ENCODE measurements at places on chromosomes 12 and 14.

- DNase-seq: no peak
Measured at GRCh38 chr12:64800640-64801039, 23.8 kb upstream of the TBC1D30 start.

DNA sequence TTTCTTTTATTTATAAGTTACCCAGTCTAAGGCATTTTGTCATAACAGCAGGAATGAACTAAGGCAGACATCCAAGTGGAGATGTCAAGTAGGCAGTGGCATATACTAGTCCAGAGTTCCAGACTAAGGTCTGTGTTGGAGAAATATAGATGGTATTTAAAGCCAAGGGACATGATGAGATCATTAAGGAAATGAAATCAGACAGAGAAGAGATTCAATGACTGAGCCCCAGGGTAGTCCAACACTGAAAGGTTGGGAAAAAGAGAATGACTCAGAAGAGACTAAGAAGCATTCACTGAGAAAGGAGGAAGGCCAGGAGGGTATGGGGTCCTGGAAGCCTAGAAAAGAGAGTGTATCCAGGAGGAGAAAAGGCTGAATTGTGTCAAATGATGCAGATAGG is 442.2 kb upstream of the CCDC196 start:
- no peak for DNase-seq

- no peak for DNase-seq
Measured at GRCh38 chr12:107026806-107027635, 40.1 kb upstream of the MTERF2 start.

DNA sequence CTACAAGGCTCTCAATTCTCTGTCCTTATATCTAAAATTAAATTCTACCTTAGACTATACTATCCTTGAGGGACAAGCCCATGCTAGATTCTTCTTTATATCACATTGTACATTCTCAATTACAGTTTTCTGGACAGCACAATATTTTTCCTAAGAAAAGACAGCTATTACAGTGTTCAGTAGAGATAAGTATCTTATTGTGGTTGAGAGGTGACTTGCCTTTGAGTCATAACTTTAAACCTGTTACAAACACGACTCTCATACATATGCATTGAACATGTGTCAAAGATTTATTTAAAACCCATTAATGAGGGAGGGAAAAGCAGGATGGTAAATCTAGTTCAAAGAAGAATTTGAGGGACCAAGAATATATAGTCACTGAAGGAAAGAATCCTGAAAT is 61.1 kb downstream of the TPH2 start:
- DNase-seq: no peak

DNA sequence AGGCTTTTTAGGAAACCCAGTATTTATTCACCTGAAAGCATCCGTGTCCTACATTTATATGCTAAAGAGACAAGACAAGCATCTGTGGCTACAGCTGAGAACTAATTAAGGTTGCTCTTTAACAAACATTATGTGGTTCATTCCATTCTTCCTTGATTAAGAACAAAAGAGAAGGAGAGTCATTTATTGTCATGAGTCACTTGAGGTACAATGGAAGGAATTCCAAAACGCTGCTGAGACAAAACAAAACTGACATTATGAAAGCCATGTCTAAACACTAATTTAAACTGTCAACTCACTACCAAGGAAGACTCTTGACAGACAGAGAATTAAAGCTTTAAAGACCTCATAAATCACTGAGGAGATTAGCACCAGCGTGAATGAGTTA is 214.4 kb downstream of the BMP4 start:
- no peak for DNase-seq

- DNase-seq: no peak
Measured at GRCh38 chr12:4297617-4298016, 23.4 kb upstream of the TIGAR start.

- DNase-seq: no peak
Measured at GRCh38 chr14:53581504-53581903, 375.1 kb downstream of the BMP4 start.

GRCh38 chr14:105313381-105314286 is 914 bp upstream of the PACS2 start:
- no peak for DNase-seq

- no peak for DNase-seq
Measured at GRCh38 chr14:35197015-35197414, 74.7 kb downstream of the PRORP start.

DNA sequence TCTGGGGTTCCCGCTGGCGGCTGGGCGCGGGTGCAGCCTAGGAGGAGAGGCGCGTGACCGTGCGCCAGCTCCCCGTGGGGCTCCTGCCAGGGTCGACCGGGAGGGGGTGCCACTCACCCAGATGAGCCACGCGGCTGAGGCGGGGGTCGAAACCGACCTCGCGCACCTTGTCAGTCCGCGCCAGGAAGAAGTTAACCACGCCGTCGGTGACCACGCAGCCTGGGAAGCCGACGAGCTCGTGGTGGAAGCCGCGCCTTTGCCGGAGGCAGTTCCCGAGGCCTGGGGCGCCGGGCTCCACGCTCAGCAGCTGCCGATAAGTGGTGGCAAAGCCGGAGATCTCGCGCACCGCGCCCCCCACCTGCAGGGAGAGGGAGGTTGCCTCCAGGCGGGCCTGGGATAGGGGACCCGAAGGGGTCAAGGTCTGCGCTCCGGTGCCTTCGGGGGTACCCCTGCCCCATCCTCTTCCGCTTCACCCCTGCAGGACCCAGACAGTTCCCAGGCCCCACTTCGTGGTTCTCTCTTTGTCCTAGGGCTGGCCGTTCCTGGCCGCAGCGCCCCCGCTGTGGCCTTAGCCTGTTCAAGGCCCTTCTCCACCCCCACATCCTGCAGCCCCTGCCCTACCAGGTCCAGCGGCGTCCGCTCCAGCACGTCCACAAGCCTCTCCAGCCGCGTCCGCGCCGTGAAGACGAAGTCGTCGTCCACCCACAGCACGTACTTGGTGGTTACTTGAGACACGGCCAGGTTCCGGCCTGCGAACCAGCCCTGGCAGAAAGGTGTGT is 5.3 kb downstream of the B4GALNT1 start:
- no peak for DNase-seq

DNA sequence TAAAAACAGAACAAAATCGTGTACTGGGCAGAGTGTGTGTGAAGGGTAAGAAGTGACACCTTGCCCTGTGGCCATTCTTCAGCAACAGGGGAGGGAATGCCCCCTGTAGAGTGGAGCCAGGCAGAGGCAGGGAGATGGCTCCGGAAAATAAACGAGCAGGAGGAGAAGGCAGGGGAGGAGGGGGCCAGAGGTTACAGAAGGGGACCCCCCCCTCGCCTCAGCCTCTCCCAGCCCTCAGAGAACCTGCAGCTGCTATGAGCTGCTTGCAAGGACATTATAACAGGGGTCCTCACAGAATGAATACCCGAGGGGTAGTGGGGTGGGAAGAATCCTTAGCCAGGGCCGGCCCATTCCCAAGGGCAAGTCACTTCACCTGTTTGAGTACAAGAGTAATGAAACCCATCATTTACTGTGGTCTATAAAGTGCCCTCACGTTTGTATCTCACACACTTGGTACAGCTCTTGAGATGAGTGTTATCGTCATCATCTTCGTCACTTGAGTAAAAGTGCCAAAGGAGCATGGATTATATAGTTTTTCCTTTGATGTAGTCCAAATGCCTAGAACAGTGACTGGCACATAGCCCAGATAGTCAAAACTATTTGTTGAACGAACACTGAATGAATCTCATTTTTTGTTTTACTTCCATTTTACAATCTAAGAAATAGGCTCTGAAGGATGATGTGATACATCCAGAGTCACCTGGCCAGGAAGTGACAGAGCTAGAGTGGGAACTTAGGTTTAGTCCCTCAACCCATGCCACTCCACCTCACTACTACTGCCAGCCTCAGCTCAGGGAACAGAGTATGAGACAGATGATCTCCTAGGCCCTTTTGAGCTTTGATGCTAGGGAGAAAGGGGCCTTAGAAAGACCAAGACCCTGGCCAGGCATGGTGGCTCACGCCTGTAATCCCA is 14.5 kb downstream of the SCNN1A start:
- no peak for DNase-seq

GRCh38 chr14:81144824-81145603 is 75.7 kb downstream of the GTF2A1 start:
- DNase-seq: no peak

DNA sequence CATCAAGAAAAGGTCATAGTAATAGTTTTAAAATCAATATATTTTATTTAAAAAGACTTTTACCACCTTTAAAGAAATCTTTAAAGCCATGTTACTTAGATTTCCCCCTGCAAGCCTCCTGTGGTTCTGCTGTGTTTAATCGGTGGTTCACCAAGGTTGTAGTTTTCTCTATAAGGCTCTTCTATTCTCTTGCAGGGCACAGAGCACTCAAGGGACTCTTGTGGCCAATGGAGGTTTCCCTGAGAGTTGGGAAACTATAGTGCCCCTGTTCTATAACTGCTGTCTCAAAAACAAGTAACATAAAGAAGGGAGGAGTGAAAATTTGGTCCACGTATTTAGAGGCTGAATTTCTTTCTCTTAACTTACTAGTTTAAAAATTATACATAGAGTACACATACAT is 25.0 kb downstream of the DACT1 start:
- no peak for DNase-seq

DNA sequence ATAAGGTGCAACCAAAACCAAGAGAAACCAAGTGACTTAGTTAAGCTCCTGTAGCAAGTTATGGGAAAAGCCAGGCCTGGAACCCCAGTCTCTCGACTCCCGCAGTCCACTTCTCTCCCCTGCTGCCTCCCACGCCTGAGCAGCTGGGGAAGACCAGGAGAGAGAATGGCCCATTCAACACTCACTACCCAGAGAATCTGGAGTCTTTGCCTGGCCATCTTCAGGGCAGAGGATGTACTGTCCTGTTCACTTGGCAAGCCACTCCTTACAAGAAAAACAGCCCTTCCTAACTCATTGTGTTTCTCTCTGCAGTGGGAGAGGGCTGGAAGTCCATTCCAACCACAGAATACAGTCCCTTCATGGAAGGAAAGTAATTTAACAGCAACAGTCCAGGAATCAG is 1.8 kb downstream of the PITPNM2 start:
- no peak for DNase-seq

GRCh38 chr12:105906561-105906960 is 232.2 kb downstream of the NUAK1 start:
- no peak for DNase-seq

GRCh38 chr14:71270111-71270510 is 362.9 kb downstream of the PCNX1 start:
- no peak for DNase-seq

DNA sequence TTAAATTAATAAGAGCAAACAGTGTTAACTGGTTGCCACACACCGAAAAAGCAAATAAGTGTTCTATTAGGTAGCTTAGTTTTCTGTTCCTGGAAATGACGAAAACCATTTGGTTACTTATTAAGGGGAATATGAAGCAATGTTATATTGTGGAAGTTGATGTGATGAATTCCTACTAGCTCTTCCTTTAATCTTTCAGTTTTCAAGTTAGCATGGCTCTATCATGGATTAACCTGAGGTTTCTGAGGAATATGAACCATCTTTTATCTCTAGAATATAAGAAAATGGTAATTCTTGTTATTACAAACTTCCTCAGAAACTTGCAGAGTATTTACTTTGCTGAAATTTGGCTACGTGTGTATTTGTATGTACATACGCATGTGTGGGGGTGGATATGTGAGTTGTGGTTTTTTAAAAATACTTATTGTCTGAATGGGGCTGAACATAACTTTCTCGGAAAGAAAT is 245.7 kb downstream of the KCNC2 start:
- DNase-seq: no peak

- no peak for DNase-seq
Measured at GRCh38 chr14:71621276-71621675, 311.0 kb upstream of the RGS6 start.

GRCh38 chr14:54172114-54172513 is 215.5 kb upstream of the BMP4 start:
- DNase-seq: no peak

DNA sequence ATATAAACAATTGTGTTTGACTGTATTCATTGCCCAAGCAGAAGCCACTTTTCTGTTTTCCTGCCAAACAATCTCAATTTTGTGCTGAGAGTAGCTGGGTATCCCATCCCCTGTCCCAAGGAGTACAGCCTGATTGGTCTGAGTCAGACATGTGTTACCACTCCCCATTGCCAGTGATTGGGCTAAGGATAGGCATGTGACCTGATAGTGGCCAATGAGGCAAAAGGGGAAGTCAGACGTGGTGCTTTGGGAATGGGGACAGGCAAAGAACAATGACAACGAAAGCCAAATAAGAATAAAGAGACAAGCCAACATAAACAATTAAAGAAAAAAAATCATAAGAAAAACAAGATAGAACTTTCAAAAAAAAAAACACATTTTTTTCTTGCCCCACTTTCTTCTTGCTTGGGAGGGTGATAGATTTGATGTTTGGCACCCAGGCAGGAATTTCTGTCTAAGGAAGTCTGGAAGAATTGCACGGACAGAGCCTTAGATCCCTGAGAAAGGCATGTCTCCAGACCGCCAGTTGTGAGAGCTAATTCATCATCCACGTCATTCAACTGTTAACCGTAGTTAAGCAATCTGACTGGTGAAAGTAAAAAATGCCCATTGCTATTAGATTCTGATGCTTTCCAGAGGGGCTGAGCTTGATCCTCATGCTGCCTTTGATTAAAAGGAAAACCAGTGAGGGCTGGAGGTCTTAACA is 626.6 kb upstream of the TMEM132C start:
- no peak for DNase-seq

DNA sequence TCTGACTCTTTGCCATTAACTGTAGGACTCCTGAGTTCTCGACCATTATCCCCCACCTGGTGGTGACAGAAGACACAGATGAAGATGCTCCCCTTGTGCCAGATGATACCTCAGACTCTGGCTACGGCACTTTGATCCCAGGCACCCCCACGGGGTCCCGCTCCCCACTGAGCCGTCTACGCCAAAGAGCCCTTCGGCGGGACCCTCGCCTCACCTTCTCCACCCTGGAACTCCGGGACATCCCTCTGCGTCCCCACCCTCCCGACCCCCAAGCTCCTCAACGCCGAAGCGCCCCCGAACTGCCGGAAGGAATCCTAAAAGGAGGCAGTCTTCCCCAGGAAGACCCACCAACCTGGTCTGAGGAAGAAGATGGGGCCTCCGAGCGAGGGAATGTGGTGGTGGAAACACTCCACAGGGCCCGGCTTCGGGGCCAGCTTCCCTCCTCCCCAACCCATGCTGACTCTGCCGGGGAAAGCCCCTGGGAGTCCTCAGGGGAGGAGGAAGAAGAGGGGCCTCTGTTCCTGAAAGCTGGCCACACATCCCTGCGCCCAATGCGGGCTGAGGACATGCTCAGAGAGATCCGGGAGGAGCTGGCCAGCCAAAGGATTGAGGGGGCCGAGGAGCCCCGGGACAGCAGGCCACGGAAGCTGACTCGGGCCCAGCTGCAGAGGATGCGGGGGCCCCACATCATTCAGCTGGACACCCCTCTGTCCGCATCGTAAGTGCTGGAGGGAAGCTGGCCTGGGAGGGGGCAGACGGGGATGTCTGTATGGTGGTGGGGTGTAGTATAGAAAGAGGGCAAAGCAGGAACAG is 14.4 kb downstream of the TNFRSF1A start:
- no peak for DNase-seq

Data from HEK293T (cell line).